ENCODE measurements at places on chromosomes 6 and 20. TPM values are rescaled to one million over a fixed set of nuclear protein-coding genes. Genes with fewer than 3 reads are reported as not detected.

The FAM50B gene
- total RNA-seq = 0.86 TPM

The C6orf118 gene
- total RNA-seq = not detected

GRCh38 chr6:43942011-43942442 is 172.0 kb downstream of the VEGFA start:
- peaks cover 15% of the 10 kb centered on the region for H3K4me1 ChIP-seq
- no peak for DNase-seq
- H3K4me3 ChIP-seq = no peak overlapping the region
- H3K36me3 ChIP-seq = no peaks in the 10 kb centered on the region
- no peaks in the 10 kb centered on the region for H3K27me3 ChIP-seq

DNA sequence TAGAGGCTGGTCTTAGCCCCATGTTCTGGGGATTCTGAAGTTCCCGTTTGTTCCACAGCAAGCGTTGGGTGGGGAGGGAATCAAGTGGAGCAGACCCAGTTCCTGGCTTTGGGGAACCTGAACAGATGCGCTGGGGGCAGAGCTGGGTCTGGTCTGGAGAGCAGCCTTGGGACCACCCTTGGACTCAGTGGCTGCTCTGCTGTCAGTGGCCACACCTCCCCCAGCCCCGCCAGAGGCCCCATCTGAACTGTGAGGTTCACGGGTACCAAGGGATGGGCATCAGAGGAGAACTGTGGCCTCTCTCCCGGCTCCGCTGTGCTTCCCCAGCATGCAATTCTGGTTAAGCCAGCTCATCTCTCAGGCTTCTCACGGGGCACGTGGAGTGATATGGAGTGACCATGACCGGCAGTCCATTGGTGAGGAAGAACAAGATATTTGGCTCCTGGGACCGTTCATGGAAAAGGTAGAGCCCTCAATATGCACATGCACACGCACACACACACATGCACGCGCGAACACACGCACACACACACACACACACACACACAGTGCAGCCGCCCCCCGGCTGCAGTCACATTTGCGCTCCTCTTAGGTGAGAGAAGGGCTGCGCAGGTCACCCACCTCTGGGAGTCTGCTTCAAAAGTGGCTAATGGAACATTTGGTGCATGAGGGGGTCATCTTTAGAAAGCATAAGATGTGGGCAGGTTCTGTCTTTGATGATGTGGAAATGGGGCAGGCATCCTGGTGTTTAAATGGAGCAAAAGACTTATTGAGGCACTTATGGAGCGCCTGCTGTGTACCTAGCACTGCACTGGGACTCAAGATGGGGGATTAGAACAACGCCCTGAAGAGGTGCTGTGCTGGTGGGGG is 6.0 kb downstream of the DLGAP4 start:
- peaks cover 4% of the 10 kb centered on the region for H3K27me3 ChIP-seq
- no peaks in the 10 kb centered on the region for H3K4me1 ChIP-seq
- H3K27ac ChIP-seq = no peak overlapping the region
- H3K4me3 ChIP-seq = no peak overlapping the region
- no peaks in the 10 kb centered on the region for H3K36me3 ChIP-seq

The FAM217A gene
- total RNA-seq = not detected

The TMEM14A gene
- 51.5 TPM for total RNA-seq

- H3K27me3 ChIP-seq = no peaks in the 10 kb centered on the region
- H3K4me1 ChIP-seq = no peaks in the 10 kb centered on the region
- H3K36me3 ChIP-seq = no peaks in the 10 kb centered on the region
- H3K4me3 ChIP-seq = no peak overlapping the region
- no peak for DNase-seq
- H3K27ac ChIP-seq = no peak overlapping the region
Measured at GRCh38 chr6:145882121-145882531, 67.5 kb upstream of the FBXO30 start.

The SAMD10 gene
- total RNA-seq = 4.2 TPM

All from HCT116 (cell line).